Purkinje cell (primary cell): ENCODE measurements at places on chromosomes 16 and 17. TPM values are rescaled to one million over a fixed set of nuclear protein-coding genes. Genes with fewer than 3 reads are reported as not detected.

HOXB2 gene
- not detected in 2 replicates for polyA plus RNA-seq

CD7 gene
- not detected in 2 replicates for polyA plus RNA-seq

SLC16A6 gene
- 5.8 and 6.4 TPM in 2 replicates for polyA plus RNA-seq

PRAC2 gene
- not detected in 2 replicates for polyA plus RNA-seq

NGFR gene
- polyA plus RNA-seq = 5.3 and 8.0 TPM in 2 replicates

KRT20 gene
- polyA plus RNA-seq = not detected in 2 replicates

KCNH4 gene
- polyA plus RNA-seq = not detected in 2 replicates

RAB40B gene
- polyA plus RNA-seq = 6.7 and 14.4 TPM in 2 replicates

FAM171A2 gene
- 0.27 and 0.59 TPM in 2 replicates for polyA plus RNA-seq

JUP gene
- polyA plus RNA-seq = 0.70 and 1.6 TPM in 2 replicates

CARD14 gene
- polyA plus RNA-seq = 0.66 TPM in 1 of 2 replicates, not detected in the other

KRT24 gene
- 0.85 TPM in 1 of 2 replicates, not detected in the other for polyA plus RNA-seq

BEAN1 gene
- polyA plus RNA-seq = not detected in 2 replicates

TP53TG3F gene
- polyA plus RNA-seq = not detected in 2 replicates

CAVIN1 gene
- polyA plus RNA-seq = 0.17 and 0.29 TPM in 2 replicates

KRTAP1-3 gene
- not detected in 2 replicates for polyA plus RNA-seq

PCGF2 gene
- 1.1 and 11.2 TPM in 2 replicates for polyA plus RNA-seq
